ENCODE measurements at places on chromosomes 3 and 15.

DNA sequence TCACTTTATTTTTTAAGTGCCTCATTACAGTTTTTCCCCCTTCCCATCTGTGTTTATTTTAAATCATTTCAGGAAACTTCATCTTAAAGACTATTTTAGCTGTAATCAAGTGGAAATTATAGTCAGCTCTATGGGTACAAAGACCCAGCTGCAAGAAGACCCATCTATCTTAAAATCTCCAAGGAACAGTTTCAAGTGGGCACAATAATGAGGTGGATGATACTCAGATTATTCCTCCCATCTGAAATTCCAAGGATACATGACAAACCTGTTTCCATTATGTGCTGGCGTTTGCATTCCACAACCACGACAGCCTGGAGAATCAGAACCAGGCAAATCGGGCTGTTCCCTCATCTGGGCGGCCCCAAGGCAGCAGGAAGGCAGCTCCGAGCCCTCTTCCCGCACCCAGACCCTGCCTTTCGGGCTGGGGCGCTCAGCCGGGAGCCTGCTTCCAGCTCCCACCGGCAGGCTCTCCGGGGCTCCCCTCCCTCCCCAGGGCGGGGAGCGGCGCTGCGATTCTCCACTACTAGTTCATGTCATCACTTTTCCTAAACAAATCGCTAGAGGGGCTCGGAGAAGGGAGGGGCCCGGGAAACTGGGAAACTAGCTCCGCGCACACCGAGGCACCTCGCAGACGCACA lies at the start of gene MGLL:
TSS of gene MGLL (minus strand) at position 475 of the 641 bp plus-strand sequence. CDS start at position 278, 197 bp downstream.
- DNase-seq, result peak; percentile 42

- no peak for DNase-seq
These were observed 153.5 kb downstream of the RPLP1 start for GRCh38 chr15:69606144-69606543.

DNA sequence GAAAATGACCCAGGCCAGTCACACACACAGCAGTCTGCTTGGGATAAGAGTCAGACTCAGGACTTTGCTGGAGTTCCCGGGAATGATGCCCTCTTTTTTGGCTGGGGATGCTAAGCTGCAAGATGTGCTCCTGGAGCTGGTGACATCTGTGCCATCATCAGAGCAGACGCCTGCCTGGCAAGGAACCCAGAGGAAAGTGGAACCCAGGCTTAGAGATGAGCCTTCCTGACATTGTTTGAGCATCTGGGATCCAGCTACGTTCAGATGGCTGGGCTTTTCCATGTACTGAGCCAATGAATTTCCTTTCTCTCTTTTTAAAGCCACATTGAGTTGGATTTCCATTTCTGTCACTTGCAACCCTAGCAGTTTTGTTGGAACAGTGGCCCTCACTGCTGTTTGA lies 53.3 kb downstream of the EBLN2 start:
- no peak for DNase-seq

DNA sequence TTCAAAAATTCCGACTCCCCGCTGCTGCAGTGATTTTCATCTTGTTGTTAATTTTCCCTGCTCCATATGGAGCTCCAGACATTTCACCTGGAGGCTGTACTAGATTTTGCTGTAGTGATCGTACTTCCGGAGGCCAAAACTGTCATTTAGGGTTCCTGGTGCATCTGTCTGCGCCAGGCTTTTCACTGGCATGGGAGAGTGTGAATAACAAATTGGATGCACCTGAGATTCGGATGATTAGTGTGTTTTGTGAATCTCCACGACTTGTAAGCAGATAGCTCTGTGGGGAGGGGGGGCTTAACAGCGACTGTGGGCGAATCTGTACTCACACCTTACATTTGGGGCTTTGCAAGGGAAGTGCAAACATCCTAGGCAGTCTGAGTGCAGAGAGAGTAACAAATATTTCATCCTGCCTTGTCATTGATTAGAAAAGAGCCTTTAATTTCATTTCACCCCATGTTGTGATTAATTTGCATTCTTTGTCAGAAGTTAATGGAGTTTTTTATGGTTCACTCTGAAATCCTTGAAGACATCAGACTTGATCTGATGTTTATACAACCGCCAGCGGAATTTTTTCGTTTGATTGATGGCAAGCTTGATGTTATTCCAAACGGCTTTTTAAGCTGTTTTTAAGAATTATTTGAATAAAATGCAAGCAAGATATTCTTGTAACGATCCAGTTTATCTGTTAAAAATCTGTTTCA lies 92.5 kb upstream of the SKOR1 start:
- DNase-seq, result no peak

DNA sequence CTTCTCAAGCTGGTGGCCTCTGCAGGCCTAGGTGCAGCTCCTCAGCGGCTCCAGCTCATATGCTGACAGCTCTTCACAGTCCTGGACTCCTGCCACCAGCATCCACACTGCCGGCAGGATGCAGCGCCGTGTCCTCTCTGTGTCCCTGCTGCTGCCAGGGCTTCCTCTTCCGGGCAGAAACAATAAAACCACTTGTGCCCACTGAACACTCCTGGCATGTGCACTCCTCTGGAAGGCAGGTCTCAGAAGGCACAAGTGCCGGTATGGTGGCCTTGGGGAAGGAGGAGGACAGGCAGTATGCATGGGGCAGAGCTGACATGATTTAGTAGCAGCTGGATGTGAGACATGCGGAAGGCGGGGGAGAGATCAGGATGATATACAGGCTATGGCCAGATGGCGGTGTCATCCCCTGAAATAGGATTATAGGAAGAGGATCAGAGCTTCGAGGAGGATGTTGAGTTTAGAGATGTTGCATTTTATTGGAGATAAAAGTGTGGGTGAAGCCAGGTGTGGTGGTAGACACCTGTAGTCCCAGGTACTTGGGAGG lies 7.5 kb upstream of the MAN2A2 start:
- no peak for DNase-seq

GRCh38 chr3:179771797-179772196 lies 119.0 kb downstream of the USP13 start:
- no peak for DNase-seq

DNA sequence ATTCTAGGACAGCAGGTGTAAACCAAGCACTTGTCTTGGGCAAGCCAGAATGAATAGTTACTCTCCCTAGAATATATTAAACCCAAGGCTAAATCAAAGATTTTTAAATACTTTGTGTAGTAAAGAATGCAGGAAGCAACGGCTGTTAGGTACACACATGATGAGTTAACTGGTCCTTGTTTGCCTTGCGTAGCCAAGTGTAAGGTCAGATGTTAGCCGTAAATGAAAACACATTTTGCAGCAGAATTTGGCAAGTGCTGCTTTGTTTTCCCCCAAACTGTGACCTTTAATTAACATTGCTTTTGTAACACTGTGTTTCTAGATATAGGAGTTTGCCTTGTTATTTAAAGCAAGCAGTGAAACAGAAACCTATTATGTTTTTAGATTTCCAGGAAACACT lies 368.7 kb downstream of the IL5RA start:
- DNase-seq, result no peak

- DNase-seq, result no peak
These were observed 104.9 kb upstream of the ST8SIA2 start for GRCh38 chr15:92288755-92289154.

DNA sequence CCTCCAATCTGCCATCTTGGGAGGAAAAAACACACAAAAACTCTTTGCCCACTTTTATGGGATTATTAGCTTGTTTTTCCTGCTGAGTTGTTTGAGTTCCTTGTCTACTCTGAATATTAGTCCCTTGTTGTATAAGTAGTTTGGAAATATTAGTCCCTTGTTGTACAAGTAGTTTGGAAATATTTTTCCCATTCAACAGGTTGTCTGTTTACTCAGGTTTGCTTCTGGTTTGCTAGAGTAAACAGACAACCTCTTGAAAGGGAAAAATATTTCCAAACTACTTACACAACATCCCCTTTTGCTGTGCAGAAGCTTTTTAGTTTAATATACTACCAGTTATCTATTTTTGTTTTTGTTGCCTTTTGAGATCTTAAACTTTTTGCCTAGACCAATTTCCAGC lies 193.3 kb upstream of the MANF start:
- no peak for DNase-seq

- peak; percentile 22 for DNase-seq
These were observed 23.5 kb downstream of the MYH15 start for GRCh38 chr3:108486941-108487340.

GRCh38 chr15:61828008-61828407 lies 232.2 kb downstream of the VPS13C start:
- no peak for DNase-seq

- no peak for DNase-seq
These were observed 187.9 kb downstream of the MECOM start for GRCh38 chr3:169475576-169475975.

DNA sequence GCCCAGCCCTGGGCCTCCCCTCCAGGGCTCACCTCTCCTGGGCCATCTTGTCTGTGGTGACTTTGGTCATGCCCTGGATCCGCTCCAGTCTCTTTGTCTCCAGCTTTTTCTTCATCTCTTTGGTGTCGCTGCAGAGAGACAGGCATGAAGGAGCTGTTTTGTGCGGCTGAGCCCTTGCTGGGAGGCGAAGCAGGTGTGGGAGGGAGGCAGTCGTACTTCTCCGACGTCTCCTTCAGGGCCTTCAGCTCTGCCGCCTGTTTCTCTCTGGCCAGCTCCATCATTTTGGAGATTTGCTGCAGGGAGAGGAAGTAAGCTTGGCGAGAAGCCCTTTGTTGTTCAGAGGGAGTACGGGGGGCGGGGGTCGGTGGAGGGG lies 7.7 kb upstream of the ANKRD63 start:
- no peak for DNase-seq

GRCh38 chr3:125359700-125360099 lies 15.4 kb downstream of the ZNF148 start:
- DNase-seq, result no peak

GRCh38 chr3:158711886-158712285 lies 20.4 kb downstream of the RARRES1 start:
- DNase-seq, result peak; percentile 91

- DNase-seq, result peak; percentile 99
These were observed 602.0 kb upstream of the KCNMB2 start for GRCh38 chr3:177934001-177934891.

GRCh38 chr3:194941956-194942511 lies 256.4 kb downstream of the FAM43A start:
- no peak for DNase-seq

GRCh38 chr3:58529516-58530353 lies 7.3 kb downstream of the ACOX2 start:
- DNase-seq, result peak; percentile 15

DNA sequence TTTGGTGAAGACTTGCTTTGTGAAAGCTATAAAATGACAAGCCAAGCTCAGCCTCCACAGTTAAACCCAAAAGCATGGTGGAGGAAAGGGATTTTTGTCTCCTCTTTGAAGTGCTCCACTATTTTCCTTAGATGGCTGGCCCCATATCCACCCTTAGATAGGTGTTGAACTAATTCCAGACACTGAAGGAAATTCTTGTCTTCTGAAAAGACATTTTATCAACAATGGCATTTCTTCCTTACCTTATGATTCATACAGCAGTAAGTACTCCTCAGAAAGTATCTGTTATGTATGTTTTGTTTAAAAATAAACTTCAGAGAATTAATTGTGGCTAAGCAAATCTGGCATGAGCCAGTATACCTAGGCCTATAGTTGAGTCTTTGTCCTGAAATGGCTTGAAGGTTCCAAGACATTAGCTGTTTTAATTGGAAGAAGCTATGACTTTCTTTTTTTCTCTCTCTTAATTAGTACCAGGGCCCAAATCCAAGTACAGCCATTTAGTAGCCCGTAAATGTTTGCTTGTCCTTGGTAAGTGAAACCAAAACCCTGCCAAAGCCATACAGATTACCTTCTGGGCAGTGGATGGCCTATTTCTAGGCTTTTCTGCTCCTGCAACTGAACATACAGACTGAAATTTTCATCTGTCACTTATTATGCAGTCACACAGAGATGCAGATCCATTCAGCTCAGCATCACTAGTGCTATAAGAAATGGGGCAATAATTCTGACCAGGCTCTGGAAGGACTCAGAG lies 5.1 kb upstream of the BFSP2 start:
- DNase-seq, result no peak

DNA sequence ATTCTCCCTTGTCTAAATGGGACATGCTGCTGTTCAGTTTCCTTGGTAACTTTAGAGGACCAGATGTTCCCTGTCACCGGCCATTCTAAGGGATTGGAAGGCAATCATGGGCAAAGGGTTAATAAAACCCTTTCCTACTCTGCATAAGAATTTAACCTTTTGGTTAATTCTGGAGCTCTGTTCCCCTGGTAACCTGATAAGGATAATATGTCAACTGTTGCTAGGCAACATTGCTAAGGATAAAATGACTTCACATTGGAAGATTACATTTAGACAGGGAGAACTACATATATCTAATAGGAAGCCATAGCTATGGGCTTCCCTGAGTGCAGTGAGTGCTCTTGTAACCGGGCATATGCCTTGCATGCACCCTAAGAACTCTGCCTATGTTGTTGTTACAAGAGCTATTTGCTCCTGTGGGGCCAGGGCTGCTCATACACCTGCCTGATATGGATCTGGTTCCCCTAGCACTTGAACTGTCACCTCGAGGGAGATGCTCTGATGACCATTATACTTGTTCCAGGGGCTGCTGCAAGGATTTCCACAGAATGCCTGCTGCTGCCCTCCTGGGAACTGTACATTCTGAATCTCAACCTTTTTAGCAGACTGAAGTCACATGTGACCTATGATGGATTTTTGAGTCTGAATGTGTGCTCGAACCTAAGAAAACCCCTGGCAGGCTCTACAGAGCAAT lies 326.3 kb upstream of the PDZRN3 start:
- no peak for DNase-seq

GRCh38 chr3:8621872-8622271 lies 22.7 kb downstream of the SSUH2 start:
- peak; percentile 96 for DNase-seq
